RCC 7860 (cell line): ENCODE measurements at places on chromosomes 7 and 10.

GRCh38 chr7:44275957-44276570 lies 49.3 kb downstream of the CAMK2B start:
- no peak for DNase-seq

- peak; percentile 93 for DNase-seq
Measured at GRCh38 chr7:13240349-13240748, 552.9 kb downstream of the ARL4A start.

- DNase-seq = no peak
Measured at GRCh38 chr7:2651847-2652735, 20.3 kb downstream of the TTYH3 start.

GRCh38 chr10:13231808-13232207 lies 2.4 kb downstream of the UCMA start:
- DNase-seq = no peak

DNA sequence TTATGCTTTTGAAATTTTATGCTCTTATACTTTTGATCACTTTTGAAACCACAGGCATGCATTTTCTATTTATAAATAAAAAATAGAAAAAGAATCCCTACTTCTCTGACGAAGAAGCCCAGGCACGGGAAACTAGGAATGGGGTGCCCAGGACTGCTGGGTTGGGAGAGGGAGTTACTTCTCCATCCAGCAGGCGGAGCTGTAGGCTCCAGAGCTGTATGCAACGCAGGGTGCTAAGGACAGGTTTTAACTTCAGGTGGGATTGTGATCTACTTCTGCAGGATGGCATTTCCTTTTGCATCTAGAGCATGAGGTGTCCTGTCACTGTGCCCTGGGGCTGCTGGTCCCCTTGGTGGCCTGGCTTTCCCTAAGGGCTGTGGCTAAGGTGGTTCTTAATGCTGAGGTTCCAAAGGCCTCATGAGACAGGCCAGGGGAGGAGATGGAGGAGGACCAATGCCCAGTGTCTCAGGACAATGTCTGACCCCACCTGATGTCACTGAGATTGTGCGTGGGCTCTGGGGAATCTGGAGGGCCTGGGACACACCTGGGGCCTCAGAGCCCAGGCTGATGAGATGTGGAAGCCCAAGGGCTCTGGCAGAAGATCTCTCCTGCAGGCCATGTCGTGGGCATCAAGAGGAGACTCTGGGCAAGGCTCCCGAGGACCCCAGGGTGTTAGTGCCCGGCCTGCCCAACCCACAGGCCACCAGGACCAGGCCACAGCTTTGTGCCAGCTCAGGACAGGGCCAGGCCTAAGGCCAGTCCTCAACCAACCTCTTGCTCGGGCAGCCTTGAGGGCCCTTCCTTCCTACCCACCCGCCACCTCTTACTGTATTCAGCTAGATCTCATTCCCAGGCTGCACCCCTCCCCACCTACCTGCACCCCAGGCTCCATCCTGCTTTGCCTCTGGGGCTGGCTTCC lies 507 bp downstream of the CCDC201 start:
- no peak for DNase-seq

- no peak for DNase-seq
Measured at GRCh38 chr10:130045091-130045652, 65.5 kb downstream of the C10orf143 start.

DNA sequence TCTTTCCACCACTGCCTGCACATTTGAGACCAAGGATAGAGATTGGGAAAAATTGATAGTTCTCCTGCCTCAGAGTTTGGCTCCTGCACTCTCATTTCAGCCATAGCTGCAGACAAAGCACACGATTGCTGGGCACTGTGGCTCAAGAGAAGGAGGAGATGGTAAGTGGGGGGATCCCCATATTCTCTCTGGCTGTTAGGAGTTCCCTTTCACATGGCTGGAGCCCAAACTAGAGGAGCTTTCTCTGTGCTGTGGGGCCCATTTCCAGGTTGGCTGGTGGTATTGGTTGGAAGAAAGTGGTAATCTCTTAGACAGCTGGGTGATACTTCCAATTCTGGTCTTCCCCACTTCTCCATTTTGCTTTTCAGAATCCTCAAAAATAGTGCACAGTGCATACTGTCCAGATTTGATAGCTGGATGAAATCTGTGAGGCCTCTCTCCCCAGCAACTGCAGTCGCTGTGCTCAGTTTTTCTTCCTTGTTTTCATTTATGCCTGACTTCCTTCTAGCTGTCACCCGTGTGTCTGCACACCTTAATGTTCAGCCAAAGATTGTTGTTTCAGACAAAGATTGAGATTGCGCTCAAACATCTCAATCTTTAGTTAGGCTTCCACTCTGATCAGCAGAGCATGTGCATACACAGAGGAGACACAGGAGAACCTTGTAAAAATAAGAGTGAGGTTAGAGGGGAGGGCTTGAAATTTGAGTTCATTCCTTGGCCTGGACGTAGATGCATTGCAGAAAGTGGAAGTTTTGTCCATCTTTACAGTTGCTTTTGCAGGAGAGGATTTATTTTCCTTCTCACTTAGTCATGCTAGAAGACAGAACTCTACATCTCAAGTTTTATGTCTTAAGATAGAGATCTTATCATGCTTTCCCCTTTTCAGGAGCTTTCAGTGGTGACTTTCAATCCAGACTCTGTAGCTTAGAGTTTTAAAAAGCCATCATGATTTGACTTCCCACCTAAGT lies 28.6 kb downstream of the RABGEF1 start:
- no peak for DNase-seq

DNA sequence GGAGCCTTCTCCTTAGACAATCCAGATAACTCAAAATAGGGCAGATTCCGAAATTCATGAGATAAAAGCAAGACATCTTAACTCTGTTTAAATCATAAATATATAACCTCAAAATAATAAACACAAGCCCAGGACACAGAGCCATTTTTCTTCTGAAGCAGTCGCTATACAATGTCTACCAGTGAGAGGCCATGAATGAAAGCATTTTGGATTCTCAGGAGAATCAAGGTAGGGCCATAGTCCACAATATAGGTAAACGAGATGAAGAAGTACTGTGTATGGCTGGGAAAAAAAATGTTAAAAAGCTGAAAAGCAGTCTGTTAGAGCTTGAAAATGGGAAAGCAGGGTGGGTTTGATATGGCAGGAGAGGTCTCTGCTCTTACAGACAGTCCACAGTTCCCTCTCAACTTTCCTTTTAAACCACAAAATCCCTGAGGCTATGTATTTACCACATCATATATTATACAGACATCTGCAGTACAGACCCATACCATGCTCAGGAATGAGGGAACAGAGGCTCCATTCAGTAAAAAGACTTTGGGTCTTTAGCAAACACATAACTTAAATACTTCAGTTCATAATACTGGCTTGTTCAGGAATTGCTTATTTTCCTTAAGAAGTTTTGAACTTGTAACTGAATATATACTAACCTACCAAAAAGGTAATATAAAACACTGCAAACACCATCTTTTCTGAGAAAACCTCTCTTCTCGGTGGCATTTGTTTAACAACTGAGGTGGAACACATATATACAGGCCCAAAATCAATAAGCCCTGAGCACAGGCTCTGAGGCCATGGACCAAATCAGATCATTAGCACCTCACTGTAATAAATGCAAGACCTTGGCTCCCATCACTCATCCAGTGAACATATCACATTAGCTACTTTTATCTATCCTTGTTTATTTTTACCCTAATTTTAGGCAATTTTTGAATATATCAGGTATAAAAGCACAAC lies 109.3 kb downstream of the SORBS1 start:
- DNase-seq = no peak
